HAP-1 (cell line): ENCODE measurements at places on chromosomes 4 and X.

DNA sequence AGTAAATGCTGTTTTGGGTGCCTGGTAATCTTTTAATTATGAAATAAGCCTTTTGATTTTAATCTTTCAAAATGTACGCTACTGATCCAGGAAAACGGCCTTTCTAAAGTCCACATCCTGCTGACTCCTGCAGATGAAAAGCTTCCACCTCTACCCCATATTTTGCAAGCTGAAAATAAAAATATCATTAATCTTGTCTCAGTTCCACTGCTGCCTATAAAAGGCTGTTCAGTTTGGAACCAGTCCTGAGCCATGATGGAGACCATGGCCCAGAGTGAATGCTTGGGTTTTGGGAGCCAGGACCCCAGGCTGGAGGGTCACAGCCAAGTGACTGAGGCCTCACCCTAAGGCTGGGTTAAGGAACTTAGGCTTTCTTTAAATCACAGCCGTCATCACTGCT, 110.8 kb downstream of the AFF1 start:
- no peak for DNase-seq

- no peak for DNase-seq
These were observed 60.3 kb downstream of the MTHFD2L start for GRCh38 chr4:74218201-74218600.

GRCh38 chrX:43953218-43953617, 20.0 kb downstream of the NDP start:
- DNase-seq: no peak

DNA sequence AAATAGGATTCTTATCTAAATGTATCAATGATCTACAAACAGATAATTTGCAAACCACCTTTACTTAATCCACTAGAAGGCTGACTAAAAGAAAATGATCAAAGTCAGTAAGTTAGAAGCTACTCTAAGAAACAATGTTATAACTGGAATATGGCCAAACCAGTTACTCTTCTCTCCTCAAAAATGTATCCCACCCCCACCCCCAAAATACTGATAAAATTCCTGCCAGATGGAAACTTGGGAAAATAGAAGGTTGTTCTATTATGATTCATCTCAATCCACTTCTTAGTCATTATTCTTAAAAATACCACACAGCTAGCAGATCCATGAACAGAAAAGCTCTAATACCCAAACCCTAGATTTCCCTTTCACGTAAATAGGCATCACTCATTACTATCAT, 206.4 kb downstream of the KLHL13 start:
- no peak for DNase-seq

DNA sequence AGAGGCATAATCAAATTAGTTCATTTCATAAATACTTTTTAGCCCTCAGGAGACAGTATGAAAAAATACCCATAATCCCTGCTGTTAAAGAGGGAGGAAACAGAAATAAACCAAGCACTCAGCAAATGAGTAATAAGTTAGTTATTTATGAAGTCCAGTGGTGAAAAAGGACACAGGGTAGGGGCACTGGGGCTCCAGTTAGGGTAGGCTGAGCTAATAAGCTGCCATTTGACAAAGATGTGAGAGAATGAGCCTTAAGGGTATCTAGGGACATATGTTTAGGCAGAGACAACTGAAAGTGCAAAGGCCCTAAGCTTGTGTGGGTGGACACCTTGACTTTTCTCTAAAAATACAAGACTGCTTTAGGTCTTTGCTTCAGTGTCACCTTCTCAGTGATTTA, 94.4 kb downstream of the IL15 start:
- no peak for DNase-seq

GRCh38 chr4:138843616-138844015, 172.0 kb upstream of the NOCT start:
- no peak for DNase-seq

- DNase-seq: no peak
These were observed 234.2 kb downstream of the RAPGEF2 start for GRCh38 chr4:159337041-159337440.

- DNase-seq: no peak
These were observed 6.0 kb upstream of the CISD2 start for GRCh38 chr4:102862747-102863146.

GRCh38 chr4:89823416-89823815, 13.5 kb downstream of the SNCA start:
- DNase-seq: no peak

GRCh38 chr4:6217716-6218381, 17.5 kb upstream of the JAKMIP1 start:
- no peak for DNase-seq

- no peak for DNase-seq
These were observed 166.0 kb downstream of the FBXW7 start for GRCh38 chr4:152369902-152370295.

GRCh38 chr4:9758641-9759317, 22.7 kb upstream of the DRD5 start:
- no peak for DNase-seq

GRCh38 chr4:169219440-169219839, 51.3 kb downstream of the SH3RF1 start:
- DNase-seq: no peak

- no peak for DNase-seq
These were observed 110.9 kb upstream of the ANK2 start for GRCh38 chr4:112938461-112939058.

GRCh38 chr4:7430965-7431695, 3.6 kb downstream of the PSAPL1 start:
- no peak for DNase-seq

DNA sequence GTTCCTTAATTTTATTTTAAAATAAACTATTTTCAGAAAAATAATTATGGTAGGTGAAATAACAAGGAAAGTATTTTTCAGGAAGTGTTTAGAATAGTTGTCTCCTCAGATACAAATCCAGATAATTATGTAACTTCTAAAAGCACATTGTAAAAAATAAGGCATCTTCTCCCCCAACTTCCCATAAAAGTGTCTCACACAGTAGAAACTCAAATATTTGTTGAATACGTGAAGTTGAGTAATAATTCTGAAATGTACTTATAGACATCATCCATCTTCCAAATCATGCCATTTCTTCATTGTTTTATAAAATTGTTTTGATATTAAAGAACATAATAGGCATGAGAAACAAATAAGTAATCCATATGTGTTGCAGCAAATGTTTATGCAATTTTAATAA, 18.0 kb downstream of the SHISA3 start:
- no peak for DNase-seq

GRCh38 chr4:23890369-23891063, 669 bp upstream of the PPARGC1A start:
- DNase-seq: no peak

- no peak for DNase-seq
These were observed 2182.5 kb upstream of the AGA start for GRCh38 chr4:179624768-179625181.

GRCh38 chrX:153463031-153463430, 7.3 kb downstream of the HAUS7 start:
- DNase-seq: no peak

DNA sequence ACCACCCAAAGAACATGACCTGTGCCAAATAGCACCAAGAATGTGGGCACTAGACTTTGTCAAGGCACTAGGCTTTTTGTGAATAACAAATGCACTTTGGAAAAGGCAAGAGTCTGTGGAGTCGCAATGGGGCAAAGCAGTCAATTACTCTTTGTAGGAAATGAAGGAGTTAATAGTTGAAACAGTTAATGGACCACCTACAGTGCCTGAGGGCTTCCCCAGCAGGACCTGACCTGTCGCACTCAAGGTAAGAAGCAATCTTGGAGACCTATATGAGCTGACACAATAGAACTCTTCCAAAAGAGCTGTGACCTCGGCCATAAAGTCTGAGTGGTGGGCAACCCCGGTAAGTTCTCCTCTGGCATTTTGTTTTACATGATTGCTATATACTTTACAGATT, 49.2 kb upstream of the CAPN6 start:
- DNase-seq: no peak

DNA sequence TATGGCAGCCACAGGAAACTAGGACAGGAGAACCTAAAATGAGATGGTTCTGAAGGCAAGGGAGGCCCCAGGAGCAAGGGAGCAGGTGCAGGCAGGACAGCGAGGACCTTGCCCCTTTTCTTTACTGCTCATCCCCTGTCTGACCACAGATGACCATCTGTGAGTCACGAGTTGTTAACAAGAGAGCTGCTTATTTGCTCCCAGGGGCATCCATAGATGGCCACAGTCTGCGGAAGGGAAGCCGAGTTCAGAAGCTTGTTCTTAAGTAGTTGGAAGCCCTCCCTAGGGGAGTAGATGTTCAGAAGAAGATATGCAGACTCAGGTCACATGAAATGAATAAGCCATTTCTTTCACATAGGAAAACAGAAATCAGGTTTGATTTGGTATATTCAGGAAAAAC, 69.4 kb downstream of the EVC2 start:
- no peak for DNase-seq

GRCh38 chr4:83340692-83341343, 6.2 kb upstream of the HPSE start:
- no peak for DNase-seq

DNA sequence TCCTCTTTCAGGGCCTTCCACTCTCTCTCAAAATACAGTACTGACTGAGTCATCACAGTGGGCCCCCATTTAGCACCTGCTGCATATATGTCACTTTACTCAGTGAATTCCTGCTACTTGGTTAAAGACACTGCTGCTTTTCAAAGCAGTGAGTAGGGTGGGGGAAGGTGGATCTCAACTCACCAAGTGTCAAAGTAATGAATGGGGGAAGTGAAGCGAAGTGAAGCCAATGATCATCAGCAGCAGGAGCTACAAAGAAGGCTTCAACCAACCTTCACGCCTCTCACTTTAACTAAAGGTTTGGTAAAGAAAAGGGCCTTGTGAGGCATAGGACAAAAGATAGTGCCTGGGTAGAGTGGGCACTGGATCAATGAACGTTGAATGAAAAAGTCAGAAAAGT, 424.1 kb downstream of the SMARCA1 start:
- DNase-seq: no peak

GRCh38 chr4:10093801-10094552, 22.6 kb downstream of the WDR1 start:
- DNase-seq: no peak

GRCh38 chrX:2732649-2733048, 19.2 kb upstream of the XG start:
- no peak for DNase-seq

- DNase-seq: peak; percentile 47
These were observed 893 bp downstream of the RLIM start for GRCh38 chrX:74613370-74614092.

DNA sequence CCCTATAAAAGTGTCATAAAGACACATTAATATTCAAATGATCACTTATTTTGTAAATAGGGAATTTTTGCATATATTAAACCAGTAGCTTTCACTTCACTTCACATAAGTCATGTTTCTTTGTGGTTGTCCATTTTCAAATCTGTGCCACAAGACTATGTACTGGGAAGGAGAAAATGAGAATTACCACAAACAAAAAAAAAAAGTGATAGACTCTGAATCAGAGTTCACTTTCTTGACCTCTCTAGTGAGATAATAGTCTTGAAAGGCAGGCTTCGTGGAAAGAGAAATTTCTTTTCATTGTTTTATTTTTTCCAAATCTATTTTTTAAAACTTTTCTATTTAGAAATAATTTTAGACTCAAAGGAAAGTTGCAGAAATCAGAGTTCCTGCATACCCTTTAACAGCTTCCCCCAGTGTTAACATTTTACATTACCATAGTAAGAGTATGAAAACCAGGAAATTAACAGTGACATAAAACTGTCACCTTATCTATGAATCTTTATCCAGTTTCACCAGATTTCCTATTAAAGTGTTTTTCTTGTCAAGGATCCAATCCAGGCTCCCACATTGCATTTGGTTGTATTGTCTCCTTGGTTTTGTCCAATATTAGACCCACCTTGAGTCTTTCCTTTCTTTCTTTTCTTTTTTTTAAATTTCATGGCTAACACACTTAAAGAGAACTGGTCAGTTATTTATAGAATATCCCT, 215.4 kb upstream of the PGRMC2 start:
- no peak for DNase-seq

DNA sequence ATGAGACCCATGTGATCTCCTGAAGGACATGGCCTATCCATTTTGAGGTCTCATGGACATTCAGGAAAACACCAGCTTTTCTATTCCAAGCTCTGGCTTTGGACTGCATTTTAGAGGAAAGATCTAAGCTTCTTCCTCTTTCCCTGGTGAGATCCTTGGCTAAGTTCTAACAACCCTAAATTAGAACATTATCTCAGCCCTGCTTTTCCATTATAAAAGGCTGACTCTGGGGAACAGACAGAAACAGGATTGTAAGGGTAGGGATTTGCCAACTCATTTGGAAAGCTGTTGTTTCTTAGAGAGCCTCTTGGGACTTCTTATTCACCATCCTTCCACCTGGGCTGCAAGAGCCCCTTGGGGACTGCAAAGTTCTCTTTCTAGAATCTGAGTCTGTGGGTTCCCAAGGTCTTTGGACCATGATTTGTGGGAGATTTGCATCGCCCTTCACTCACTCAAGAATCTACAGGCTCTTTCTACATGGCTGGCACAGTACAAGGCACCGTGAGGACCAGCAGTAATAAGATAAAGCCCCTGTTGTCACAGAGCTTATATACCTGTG, 146.9 kb downstream of the FNIP2 start:
- no peak for DNase-seq

DNA sequence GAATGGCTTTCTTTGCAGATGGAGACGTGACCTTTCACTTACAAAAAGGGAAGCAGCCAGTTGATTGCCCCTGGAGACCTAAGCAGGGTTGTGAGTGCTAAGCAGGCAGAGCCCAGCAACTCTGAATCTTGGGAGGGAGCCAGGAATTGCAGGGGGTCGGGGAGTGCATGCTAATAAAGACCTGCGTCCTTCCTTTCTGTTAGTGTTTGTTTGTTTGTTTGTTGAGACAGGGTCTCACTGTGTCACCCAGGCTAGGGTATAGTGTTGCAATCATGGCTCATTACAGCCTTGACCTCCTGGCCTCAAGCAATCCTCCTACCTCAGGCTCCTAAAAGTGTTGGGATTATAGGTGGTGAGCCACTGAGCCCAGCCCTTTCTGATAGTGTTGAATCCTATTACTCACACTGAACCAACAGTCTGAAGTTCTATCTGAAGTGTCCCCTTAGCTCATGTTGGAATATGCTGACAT, 137.4 kb downstream of the CEP135 start:
- DNase-seq: peak; percentile 56

DNA sequence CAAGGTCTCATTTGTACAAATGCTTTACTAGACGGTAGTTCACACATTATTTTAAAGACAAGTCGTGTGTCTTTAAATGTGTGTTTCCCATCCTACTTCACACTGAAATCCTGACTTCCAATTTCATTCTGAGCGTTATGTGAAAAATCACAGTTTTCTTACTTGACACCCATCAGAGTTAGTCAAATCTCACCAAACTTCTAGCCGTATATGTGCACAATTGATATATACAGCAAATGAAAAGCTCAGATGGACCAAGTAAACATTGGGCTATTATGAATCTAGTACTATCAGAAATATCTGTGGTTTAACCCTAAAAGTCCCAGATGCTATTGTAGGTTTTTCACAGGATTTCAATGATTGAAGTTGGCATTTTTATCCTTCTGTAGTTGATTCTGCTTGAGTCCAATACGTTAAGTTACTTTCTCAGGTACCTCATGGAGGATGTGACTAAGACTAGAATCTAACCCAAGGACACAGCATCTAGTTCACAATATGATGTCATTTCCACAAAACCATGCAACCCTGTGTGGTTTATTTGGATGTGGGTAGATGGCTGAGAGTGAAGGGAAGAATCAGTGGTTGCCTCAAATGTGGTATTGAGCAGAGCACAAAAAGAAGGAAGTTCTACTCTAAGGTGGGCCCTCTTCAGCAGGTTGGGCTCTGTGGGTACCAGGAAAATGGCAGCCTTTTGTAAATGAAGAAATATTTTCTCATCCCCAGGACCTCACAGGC, 22.1 kb upstream of the TRIM60 start:
- no peak for DNase-seq

GRCh38 chrX:1466971-1467561, 14.4 kb upstream of the ASMTL start:
- DNase-seq: no peak

GRCh38 chrX:47172549-47172948, 21.1 kb upstream of the UBA1 start:
- DNase-seq: no peak
